ENCODE measurements at places on chromosomes 13 and 19.

DNA sequence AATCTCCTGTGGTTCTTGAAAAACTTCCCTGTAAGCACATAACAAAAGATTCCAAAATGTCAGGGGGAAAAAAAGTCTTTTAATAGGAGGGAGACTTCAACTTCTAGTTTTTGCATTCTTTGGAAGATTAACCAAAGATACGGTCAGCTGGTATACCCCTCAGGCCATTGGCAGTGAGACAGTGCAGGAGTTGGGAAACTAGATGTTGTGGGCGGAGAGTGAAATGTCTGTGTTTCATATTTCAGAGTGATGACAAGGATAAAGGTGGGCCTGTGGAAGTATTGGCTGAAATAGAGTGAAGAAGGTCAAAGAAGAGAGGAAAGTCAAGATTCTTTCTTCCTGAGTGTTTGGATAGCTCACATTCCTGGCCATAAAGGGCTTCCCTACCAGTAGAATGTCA lies 40.8 kb downstream of the CYP2B6 start:
- no peak for DNase-seq

DNA sequence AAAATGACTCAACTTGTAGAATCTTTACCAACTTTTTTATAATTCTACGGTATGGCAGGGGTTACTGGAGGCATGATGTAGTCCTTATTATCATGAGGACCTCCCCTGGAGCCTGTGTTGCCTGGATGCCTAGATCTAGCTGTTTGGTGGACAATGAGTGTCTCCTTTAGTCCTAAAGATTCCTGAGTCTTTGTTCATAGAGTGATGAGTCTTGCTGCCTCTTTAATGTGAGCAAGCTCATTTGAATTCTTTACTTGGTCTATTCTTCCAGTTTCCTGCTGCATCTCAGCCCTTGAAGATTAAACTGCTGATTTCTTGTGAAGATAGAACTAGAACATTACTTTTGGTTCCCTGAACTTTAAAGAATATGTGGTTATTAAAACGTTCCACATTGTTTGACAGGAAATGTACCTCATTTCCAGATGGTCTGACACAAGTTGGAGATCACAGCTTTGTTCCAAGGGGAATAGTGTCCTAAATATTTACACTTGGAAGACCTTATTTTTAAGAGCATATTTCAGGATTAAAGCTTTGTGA lies 51.9 kb downstream of the SLAIN1 start:
- DNase-seq = no peak

- no peak for DNase-seq
Measured at GRCh38 chr13:35449821-35450220, 26.7 kb downstream of the MAB21L1 start.

DNA sequence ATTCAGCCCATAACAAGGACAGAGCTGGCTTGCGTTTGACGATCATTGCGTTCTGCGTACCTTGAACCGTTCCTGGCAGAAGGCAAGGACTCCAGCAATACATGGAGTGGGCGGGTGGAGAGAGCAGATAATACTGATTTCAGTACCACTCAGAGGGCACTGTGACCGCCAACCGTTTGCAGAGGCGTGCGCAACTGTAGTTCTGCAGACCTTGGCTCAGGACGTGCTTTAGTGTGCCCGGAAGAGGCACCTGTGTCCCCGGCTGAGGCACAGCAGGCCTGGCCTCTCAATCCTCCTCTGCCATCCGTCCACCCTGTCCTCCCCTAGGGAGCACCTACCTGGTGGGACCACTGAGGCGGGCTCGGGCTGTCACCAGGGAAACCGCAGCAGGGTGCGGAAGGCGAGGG lies 117.6 kb upstream of the USP29 start:
- DNase-seq = no peak

DNA sequence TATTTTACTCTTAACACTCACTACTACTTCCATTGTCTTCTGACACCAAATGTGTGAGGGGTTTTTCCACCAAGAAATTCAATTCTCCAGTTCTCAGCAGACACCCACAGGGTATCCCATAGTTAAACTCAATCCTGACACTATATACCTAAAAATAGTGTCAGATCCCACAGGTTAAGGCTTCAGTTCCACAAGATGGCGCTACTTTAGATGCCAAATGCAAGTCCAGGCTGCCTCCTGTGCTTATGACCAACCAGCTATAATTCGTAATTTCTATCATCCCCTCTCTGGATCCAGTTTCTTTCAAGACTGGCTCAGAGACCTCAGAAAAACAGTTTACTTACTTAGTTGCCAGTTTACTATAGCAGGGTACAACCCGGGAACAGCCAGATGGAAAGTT lies 1146.2 kb upstream of the SPRY2 start:
- DNase-seq = no peak

DNA sequence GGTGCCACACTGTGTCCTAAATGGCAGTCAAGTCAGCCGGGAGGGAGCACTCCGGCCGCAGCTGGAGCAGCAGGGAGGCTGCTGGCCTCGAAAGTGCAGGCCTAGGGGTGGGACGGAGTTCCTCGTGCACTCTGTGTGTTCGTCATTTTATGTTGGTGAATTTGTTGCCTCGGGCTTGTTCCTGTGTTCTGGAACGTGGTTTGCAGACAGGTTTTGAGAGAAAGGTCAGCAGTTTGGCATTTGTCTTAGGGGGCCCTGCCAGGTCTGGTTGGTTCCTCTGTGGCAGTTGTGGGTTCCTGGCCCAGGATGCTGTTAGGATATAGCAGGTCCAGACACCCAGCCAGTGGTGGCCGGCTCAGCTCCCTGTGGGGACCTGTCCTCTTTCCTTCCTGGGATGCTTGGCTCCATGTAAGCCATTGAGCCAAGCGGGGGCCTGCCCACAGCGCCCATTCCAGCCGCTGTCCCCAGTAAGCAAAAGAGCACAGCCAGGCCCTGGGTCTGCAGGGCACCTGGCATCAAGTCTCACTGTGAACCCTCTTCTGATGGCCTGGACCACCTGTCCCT lies 30.0 kb downstream of the MPHOSPH8 start:
- no peak for DNase-seq

GRCh38 chr13:91767651-91768050 lies 369.2 kb downstream of the GPC5 start:
- no peak for DNase-seq

- DNase-seq = peak; percentile 95
Measured at GRCh38 chr13:113902986-113903775, 39.3 kb upstream of the GAS6 start.

DNA sequence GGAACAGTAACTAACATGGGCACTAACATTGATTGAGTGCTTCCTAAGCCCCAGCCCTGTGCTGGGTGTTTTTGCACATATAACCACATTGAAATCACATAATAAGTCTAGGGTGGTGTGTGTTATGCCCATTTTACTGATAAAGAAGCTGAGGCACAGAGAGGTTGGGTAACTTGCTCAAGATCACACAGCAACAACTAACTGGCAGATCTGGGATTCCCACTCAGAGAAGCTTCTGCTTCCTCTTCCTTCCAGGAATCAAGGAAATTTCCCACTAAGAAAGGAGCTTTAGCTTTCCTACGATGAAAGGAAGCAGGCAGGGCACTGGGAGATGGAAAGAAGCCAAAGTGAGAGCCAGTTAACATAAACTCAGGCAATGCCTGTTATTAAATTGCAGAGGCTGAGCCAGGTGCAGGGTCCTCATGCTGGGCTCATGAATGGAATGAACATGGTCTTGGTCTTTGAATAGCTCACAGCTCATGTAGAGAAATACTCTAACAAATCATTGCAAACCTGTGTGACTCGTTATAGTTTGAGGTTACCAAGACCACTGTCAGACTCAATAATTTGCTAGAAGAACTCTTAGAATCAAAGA lies 10.1 kb downstream of the SSC5D start:
- DNase-seq = no peak

DNA sequence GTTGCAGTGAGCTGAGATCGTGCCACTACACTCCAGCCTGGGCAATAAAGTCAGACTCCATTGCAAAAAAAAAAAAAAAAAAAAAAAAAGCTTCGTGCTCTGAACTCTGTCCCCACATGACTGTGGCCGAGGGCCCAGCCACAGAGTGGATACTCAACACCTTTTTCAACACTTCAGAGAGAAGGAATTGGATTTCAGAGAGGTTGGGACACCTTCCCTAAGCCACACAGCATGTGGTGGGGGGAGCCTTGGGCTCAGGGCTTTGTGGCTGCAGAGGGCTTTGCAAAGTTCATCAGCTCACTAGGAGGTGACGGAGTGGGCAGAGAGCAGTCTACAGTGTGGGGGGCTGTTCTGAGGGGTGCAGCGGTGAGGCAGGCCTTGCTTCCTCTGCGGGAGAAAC lies 9.5 kb downstream of the LSM7 start:
- no peak for DNase-seq

DNA sequence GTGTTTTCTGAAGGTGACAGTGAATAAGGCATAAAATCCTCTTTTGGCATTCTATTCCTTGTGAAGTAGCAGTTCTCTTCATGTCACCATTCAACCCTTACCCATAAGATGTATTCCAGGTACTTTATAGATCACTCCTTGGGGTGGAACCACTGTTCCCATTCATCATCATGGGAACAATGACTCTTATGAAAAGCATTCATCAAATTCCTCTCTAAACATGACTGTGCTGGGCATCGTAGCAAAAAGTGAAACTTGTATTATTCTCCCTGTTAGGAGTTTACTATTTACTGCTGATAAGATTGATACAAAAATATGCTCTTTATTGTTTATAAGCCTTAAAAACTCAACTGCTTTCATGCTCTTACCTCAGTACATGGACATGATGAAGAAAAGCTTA lies 793.4 kb downstream of the LIG4 start:
- no peak for DNase-seq

DNA sequence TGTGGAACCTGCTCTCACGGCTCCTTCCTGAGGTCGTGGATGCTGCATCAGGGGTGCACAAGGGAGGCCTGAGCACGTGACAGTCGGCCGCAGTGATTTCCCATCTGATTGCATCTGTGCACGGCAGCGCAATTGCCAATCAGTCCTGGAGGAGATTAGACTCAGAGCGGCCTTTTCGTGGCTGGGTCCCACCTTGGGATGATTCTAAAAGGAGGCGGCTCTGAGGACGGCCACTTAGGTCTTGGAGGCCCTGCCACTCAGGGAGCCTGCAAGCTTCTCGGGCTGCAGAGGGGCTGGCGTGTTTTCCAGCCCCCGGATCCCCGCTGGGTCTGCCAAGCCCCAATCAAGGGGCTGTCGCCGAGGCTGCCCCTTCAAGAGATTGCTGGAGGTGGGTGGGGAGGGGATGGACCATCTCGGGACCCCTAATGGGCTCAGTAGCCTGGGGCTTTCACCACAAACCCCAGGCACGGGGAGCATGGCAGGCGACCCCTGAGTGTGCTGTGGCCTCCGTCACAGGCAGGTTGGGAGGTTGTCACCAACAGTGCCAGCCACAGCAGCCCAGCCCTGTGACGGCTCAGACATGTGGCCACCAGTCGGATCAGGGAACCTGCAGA lies 51.6 kb downstream of the SOX1 start:
- DNase-seq = no peak

GRCh38 chr19:33394006-33394722 lies 20.7 kb downstream of the CEBPG start:
- DNase-seq = peak; percentile 93

DNA sequence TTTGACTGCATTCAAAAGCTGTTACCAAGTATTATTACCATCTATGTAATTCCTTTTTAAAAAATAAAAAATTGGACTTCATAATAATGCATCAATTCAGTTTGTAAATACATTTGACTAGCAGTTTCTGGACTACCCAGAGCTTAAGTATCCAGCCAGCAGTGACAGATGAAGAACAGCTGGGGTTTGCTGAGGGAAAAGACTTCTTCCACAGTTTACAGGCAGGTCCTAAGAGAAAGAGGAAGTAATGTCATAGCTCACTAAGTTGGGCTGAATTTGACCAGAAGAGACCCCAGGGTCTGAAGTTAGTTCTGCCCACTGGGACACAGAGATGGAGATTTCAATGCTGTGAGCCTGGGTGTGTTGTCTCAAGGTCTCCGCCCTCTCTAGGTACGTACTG lies 96.4 kb downstream of the MBNL2 start:
- peak; percentile 29 for DNase-seq

DNA sequence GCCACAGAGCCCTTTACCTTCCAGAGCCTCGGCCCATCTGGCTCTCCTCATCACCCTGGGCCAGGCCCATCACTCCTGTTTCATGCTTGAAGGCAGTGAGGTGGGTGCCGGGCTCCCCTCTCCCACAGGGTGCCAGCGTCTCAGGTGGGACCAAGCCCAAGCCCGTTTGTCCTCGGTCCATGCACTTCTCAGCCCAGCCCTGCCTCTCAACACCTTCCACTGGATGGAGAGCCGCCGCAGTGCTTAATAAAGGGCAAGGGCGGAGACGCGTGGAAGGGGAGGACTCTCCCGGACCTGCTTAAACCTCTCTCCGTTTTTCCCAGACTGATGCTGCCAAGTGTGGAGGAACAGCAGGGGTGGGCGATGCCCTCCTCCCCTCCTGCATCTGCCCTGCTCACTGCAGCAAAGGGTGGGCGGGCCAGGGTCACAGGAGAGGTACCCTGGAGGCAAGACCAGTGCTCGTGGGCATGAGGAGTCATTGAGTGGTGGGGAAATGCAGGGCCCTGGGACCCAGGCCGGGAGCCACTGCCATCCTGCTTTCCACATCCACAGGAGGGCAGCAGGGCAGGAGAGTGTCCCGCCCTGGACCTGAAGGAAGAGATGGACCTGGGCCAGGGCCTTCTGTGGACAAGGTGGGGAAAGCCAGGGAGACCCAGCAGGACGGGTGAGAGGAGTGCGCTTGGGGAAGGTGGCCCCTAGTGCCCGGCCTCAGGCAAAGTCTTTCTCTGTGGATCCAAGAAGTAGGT lies 9.7 kb upstream of the ATP11A start:
- no peak for DNase-seq

DNA sequence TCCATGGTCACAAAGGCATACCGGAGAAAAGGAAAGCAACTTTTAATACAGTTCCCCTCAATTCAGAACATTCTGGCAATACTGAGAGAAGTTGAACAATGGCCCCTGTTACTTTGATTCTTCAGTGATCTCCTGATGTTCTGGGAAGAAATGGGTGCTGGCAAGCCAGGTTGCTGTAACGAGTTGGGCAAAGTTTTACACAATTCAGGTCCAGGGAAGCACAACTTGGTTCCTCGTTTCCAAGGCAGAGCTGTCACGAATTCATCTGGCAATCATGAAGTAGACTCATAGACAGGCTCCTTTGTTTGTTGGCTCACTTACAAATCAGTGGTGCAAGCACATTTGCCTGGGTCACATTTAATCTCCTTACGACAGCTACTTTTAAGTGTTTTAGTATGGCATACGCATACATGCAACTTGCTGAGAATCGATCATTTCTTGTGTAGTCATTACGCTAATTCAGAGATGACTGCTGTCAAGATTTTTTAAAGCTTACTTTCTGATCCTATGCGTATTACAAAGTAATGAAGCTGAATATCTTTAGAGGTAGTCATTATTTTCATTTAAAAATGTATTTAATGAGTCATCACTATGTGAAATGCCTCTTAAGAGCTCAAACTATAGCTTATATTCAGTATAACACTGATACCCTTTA lies 174.7 kb downstream of the GPC5 start:
- no peak for DNase-seq

GRCh38 chr13:46178143-46178542 lies 3.8 kb downstream of the LCP1 start:
- no peak for DNase-seq

DNA sequence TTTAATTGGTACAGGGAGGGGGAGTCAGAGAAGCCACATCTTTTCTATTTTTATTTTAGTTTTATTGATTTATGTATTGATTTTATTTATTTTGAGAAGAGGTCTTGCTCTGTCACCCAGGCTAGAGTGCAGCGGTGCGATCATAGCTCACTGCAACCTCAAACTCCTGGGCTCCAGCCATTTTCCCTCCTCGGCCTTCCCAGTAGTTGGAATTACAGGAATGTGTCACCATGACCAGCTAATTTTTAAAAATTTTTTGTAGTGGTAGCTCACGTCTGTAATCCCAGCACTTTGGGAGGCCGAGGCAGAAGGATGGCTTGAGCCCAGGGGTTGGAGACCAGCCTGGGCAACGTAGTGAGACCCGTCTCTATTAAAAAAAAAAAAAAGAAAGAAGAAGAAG lies 4.1 kb downstream of the IL27RA start:
- peak; percentile 75 for DNase-seq
